Putamen (tissue), 1 donor: ENCODE measurements at places on chromosomes 6 and 20.

- peak; percentile 6 for DNase-seq
Observed at GRCh38 chr20:55139173-55139765, 663.9 kb downstream of the DOK5 start.

- DNase-seq: no peak
Observed at GRCh38 chr6:1363729-1364572, 25.4 kb upstream of the FOXF2 start.

DNA sequence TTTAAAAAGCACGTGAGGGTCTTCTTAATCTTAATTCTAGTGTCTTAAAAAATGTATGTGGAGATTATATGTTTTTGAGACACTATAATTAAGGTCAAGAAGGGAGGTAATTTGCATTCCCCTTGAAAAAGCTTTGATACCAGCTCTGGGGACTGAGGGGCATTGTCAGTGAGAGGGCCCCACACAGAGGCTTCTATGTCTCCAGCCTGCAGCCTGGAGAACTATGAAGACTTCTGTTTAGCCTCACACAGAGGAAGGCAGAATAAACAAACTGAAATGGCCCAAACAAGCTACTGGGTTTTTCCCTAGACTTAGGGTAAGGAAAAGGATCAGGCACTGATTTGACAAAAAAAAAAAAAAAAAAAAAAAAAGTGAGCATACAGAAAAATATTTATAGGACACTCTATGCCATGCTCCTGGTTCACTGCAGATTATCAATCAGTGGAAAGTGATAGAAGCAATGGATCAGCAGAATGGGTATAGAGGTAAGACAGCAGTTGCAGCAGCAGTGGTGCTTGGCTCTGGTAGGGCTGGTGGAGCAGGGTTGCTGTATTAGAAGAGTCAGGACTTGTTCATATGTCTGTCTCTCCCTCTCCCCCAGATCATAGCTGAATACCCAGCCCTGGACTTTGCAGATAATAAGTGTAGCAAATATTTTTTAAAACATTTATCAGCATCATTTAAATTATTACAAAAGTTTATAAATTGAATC is 85.4 kb downstream of the KLHL32 start:
- DNase-seq: peak; percentile 90

DNA sequence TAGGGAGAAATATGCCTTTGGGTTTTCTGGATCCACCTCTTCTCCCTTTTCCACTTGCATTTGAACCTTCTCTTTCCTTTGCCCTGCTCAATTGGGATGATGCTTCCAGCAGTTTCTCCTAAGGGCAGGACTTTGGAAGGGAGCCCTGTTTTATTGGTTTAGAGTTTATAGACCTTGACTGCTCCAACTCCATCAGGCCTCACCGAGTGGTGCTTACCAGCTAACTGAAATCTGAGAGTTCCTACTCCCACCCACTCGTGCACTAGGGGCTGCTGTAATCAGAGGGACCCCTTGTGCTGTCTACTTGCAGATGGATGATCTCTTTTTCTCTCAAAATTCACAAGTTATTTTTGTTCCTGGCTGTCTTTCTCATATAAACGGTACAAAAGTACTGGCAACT is 121.3 kb upstream of the SLC22A16 start:
- DNase-seq: no peak

- no peak for DNase-seq
Observed at GRCh38 chr6:149264629-149265028, 52.9 kb upstream of the TAB2 start.

DNA sequence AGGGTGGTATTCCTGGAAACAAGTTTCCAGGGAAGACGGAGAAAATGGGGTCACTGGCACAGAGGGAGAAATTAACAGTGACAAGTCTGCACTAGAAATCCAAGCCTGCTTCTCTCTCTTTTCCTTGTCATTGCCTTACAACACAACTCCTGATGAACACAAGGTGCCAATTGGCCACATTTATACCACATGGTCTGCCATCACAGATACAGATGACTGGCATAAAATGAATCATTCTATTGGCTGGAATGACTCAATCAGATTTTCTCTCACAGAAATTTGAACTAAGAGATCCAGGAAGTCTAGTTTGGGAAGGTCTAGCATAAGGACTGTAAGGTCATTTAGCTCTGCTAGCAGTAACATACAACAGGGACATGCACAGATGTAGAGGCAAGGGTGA is 190.3 kb downstream of the LINC00237 start:
- DNase-seq: no peak

GRCh38 chr20:17972121-17972520 is 3.3 kb downstream of the MGME1 start:
- no peak for DNase-seq

- no peak for DNase-seq
Observed at GRCh38 chr20:49833483-49833882, 20.9 kb downstream of the SLC9A8 start.

GRCh38 chr6:13348334-13349113 is 20.2 kb upstream of the TBC1D7 start:
- no peak for DNase-seq

- DNase-seq: no peak
Observed at GRCh38 chr6:134920422-134920821, 29.5 kb downstream of the ALDH8A1 start.

DNA sequence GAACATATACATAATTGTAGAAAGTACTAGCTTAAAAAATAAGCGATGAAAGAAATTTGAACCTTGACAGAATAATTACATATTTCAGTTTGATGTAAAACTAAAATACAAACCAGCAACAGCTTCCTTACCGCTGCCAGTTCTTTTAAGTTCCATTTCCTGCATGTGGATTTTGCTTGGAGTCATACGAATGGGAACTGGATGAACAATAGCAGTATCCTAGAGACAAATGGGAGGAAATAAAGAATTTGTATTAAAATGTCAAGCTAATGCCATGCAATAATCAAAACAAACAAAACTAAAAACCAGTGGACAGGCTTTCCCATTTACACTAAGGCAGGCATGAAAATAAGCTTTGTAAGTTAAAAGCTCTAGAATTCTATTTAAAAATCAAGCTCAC is 67.1 kb downstream of the REPS1 start:
- DNase-seq: no peak

GRCh38 chr20:54112221-54112884 is 42.0 kb upstream of the BCAS1 start:
- no peak for DNase-seq

- no peak for DNase-seq
Observed at GRCh38 chr20:44120676-44121425, 66.1 kb downstream of the JPH2 start.

DNA sequence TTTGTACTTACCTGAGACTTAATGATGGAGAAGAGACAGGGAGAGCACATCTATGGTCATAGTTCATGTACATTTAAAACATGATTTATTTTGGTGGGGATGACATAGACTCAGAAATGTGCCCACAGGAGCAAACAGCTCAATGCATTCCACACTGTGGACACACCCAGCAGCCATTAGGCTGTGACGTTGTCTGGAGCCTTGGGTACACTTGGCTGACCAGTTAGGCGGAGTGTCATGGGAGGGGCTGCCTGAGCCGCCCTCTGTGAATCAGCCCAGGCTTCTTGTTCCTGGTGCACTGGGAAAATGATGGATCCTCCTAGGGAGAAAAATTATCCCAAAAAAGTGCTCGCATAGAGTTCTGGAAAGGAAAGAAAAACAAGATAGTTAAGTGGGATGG is 231.0 kb upstream of the GMDS start:
- DNase-seq: no peak

DNA sequence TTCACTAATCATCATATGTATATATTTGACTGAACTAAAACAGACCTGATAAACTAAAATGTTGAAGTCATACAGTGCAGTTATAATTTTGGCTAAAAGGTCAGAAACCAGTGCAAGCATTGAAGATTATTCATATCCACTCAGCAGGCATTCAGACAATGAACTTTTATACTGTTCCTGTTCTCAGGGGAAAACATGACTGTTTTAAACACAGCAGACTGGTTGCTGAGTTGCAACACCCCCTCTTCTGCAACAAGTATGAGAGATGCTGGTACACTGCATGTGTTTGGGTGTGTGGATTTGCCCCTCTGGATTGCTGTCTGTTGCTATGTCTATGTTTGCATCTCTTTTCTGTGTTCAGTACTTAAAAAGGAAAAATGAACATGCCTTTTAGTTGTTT is 206.8 kb downstream of the EYA4 start:
- DNase-seq: no peak

- no peak for DNase-seq
Observed at GRCh38 chr6:3535776-3536435, 79.1 kb upstream of the SLC22A23 start.

GRCh38 chr6:80523010-80523409 is 416.5 kb downstream of the BCKDHB start:
- DNase-seq: no peak

DNA sequence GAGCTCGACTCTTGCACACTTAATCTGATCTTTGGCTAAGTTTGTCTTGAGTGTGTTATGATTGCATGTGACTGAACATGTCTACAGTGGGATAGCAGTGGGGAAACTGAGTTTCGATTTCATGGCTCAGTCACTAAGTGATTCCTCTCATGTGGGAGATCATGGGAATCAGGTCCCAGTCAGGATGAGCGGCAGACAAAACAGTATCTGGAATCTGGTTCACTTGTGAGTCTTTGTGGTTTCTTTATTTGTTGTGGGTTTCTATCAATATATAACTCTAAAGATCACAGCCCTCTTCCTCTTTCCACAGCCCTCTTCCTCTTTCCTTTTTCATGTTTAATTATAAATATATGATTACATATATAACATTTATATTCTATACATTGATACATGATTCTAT is 4.0 kb downstream of the RPP21 start:
- DNase-seq: no peak

DNA sequence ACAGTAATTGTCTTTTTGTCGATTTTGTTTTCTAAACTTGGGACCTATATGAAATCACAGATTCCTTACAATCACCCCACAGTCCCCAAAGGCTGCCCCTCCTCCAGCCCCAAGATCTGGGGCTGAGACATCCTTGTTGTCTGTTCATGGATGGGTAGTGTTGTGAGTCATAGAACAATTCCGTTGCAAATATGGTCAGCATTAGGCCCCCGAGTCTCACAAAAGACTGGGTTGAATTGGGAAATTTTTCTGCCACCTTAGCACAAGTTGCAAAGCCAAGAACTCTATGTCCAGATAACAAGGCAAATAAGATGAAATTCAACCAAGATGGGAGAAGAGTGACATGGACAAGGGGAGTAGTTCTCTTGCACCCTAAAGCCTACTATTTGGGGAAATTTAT is 10.5 kb upstream of the TAB2 start:
- no peak for DNase-seq

GRCh38 chr20:54110457-54110856 is 40.1 kb upstream of the BCAS1 start:
- no peak for DNase-seq

DNA sequence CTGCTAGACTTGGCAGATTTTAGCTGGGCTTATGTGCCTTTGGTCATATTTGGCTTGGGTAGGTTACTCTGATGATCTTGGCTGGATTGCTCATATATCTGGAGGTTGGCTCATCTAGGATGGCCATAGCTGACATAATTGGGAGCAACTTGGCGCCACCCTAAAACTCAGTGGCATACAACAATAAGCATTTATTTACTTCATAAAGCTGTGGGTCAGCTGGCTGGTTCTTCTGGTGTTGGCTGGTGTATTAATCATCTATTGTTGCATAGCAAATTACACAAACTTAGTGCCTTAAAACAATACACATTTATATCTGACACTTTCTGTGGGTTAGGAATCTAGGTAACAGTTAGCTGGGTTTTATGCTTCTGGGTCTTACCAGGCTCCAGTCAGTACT is 297.3 kb upstream of the JAG1 start:
- no peak for DNase-seq

DNA sequence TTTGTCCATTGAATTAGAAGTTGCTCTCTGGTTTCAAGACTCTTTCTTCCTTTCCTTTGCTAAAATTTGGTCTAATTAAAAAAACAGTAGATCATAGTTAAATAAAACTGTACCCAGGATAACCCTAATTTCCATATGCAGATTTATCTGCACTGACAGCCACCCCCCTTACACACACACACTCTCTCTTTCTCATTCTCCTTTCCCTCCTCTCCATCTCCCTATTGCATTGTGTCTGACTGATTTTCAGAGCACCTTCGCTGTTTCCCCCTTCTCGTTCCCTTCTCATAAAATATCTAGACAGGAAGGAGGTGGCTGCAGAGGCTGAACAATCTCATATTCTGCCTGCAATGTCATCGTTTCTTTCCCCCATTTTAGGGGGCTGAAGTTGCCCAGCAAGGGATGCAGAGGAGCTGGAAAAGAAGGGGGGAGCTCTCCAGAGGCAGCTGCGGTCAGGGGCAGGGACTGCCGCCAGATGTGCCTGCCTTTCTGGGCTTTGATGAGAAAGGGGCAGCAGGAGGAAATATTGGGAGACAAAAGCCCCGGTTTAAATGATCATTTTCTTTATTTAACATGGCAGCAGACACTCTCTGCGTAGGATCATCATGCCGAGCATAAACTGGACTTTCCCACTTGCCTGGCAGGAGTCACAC is 22.5 kb upstream of the MMS22L start:
- peak; percentile 38 for DNase-seq

- DNase-seq: no peak
Observed at GRCh38 chr20:63471717-63471980, 806 bp downstream of the KCNQ2 start.

- no peak for DNase-seq
Observed at GRCh38 chr6:7341989-7342742, 29.2 kb upstream of the SSR1 start.

DNA sequence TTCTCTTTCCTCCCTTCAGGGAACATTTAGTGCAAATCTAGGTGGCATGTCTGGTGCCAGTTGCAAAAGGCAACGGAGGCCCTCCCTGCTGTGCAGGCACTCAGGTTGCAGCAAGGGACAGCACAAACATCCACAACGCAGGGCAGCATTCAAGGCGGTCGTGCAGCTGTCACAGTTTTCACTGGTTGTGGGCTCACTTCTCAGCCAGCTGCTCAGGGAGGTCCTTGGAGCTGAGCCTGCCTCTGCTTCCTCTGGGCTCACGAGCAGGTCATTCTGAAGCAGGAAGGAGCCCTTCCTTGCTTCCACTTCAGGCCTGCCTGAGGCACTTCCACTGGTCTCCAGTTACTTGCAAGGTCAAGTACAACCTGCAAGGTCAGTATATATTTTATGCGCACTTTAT is 3.8 kb upstream of the NPEPL1 start:
- DNase-seq: no peak

GRCh38 chr6:166515072-166515810 is 71.2 kb downstream of the RAMACL start:
- no peak for DNase-seq

- DNase-seq: peak; percentile 64
Observed at GRCh38 chr20:48904566-48905296, 16.8 kb upstream of the ARFGEF2 start.

DNA sequence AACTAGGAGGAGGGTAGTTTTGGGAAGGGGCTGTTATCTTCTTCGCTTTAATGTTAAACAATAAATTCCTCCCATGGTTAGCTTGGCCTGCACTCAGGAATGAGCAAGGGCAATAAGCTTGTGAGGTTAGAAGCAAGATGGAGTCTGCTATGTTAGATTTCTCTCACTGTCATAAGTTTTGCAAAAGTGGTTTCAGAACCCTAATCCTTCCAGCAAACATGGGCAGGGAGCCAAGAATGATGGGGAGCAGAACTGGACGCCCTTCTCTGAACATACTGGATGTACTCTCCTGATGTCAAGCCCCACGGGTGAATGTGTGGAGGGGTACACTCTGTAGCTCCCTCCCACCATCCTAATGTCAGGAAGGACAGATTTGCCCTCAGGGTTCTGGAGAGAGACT is 22.3 kb downstream of the C6orf163 start:
- no peak for DNase-seq

GRCh38 chr6:108556866-108557493 is 3.7 kb upstream of the FOXO3 start:
- DNase-seq: no peak
